ENCODE measurements at places on chromosomes 12 and 14.
A peak's percentile ranks its signal among the peaks of the same experiment; 100 is the strongest.

DNA sequence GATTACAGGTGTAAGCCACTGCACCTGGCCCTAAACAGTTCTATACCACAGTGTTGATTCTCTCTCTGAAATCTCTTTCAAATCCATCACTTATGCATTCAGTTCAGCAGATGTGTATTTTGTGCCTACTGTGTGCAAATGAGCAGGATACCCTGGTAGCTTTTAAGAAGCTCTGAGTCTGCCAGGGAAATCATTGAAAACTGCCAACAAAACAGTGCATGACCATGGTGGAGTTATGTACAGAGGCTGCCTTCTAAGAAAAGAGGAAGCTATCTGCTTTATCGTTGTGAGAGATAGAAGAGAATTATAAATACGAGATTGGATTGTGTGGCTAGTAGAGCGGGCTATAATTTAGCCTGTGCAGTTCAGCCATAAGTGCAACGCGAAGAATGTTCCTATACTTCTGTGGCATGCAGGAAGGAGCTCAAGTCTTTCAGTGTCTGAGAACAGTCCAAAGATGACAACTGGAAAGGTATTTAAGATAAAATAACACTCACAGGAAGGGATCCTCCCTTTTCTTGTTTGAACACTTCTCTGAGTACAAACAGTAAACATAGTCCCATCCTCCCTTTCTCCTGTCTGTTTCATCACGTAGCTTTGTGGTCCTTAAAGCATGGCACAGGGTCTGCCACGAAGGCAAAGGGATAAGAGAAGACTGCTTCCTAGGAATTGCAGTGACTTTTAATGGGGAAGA is 4.3 kb downstream of the DIP2B start:
- no peak for DNase-seq

- no peak for DNase-seq
These were observed 67.0 kb downstream of the FBXW8 start for GRCh38 chr12:116977465-116978380.

DNA sequence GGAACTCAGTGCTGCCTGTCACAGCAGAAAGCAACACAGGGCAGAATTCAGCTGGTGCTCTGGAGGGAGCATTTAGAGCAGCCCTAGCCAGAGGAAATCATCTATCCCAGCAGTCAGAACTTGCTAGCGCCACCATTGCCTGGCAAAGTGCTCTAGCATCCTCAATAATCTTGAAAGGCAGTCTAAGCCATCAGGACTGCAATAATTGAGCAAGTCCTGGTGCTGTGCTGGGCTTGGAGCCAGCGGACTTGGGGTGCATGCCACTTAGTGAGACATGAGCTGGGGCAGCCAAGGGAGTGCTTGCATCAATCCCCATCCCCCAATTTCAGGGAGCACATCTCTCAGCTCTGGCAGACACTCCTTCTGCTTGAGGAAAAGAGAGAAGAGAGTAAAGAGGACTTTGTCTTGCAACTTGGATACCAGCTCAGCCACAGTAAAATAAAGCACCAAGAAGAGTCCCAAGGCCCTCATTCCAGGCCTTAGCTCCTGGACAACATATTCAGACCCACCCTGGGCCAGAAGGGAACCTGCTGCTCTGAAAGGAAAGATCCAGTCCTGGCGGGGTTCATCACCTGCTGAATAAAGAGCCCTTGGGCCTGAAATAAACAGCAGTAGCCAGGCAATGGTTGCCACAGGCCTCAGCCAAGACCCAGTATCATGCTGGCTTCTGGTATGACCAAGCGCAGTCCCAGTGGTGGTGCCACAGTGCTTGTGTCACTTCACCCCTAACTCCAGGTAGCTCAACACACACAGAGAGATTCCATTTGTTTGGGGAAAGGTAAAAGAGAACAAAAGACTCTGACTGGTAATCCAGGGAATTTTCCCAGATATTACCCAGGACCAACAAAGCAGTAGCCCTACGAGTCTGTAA is 44.5 kb upstream of the ZDHHC17 start:
- DNase-seq: no peak

DNA sequence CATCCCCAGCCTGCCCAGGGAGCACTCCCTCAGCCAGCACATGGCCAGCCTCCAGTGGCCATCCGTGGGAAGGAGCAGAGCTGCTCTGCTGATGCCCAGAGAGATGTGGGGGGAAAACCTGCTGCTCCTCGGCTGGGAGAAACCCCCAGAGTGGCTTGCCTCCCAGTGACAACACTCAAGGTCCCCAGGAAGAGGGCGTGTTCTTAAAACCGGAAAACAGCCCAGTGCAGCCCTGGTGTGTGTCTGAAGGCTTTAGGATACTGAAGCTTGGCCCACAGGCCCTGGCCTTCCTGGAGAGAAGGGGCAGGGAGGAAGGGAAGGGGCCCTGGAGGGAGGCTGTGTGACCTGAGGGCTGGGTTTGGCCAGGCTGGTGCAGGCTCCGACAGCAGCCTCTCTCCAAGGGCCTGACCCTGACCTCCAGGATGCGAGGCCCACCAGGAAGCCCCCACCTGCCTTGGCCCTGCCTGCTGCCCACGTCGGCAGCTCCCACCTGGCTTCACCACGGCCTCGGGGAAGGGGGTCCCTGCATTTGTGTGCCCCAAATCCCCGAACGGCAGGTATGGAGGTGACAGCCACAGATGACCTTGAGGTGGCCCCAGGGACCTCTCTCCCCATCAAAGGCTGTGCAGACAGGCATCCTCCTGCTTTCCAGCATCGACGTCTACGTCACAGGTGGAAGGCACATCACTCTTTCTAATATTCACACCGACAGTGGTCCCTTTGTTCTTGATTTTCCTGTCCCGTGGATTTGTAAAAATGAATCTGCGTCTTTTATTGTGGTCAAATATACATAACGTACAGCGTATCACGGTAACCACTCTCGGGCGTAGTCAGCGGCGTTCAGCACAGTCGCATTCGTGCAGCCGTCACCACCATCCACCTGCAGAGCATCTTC is 190.0 kb upstream of the C14orf180 start:
- peak; percentile 56 for DNase-seq

- DNase-seq: no peak
These were observed 57.4 kb downstream of the FAM222A start for GRCh38 chr12:109770861-109771670.

- DNase-seq: no peak
These were observed 1117.5 kb downstream of the AACS start for GRCh38 chr12:126182619-126183236.

- DNase-seq: no peak
These were observed 1.3 kb downstream of the TNFAIP2 start for GRCh38 chr14:103124501-103125001.

GRCh38 chr14:64956697-64957406 is 14.3 kb upstream of the GPX2 start:
- DNase-seq: peak; percentile 29

DNA sequence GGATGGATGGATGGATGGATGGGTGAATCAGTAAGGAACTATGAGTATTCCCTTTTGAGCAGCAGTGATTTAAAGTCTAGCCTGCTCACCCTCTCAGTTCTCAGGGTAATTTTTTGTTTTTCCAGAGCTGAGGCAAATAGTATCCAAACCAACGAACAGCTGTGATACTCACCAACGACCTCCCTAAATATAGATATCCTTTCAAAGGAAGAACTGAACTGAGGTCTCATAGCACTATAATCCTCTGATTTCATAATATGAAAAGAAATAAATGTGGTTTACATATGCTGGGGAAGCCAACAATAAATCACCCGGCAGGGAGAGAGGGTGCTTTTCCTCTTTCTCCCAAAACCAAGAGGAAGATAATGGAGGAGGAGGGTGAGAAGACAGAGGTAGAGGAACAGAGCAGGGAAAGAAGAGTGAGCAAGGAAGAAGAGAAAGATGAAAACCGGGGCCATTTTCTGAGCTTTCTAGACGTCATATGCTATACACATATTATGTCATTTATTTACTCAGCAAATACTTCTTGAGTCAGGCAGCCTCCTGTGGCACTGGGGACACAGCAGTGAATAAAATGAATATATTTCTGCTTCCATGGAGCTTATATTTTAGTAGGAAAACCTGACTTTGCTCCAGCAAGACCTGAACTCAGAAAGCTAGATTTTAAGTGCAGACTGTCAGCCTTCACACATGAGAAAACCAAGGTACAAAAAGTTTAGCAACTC is 710.7 kb upstream of the TBX3 start:
- DNase-seq: no peak

GRCh38 chr12:107241411-107241810 is 148.1 kb upstream of the CRY1 start:
- no peak for DNase-seq

- DNase-seq: no peak
These were observed 10.1 kb downstream of the PTGDR start for GRCh38 chr14:52277552-52277951.

DNA sequence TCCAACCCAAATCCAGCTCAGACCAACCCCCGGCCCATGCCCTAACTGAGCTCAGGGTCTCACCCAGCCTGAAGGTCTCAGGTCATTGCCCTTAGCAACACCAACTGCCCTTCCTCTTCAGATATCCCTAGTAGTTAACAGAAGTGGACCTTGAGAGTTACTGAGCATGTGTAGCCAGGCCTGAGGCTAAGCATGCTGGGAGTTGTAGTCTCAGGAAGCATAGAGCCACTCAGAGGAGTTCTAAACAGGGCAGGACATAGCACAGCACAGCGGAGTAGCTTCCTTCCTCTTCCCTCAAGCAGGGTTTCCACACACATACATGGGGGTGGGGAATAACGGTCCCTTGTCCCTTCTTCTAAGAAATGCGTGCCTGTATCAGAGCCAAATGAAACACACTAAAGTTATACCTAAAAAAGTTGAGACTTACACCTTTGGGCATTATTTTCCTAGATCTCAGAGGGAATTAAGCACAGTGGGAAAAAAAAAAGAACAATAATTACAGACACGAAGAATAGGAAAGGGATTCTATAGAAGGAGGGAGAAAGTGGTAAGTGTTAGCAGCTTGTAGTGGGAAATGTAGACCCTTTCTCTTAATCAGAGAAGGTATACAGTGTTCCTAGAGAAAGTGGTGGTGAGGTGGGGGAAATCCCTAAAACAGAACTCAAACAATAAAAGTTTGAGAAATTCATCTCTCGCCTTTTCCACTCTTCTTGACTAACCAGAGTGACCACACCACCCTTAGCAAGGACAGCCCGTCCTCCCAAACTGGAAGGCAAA is 4.4 kb downstream of the KMT2D start:
- DNase-seq: no peak

GRCh38 chr14:90483571-90483974 is 86.7 kb downstream of the CALM1 start:
- no peak for DNase-seq

DNA sequence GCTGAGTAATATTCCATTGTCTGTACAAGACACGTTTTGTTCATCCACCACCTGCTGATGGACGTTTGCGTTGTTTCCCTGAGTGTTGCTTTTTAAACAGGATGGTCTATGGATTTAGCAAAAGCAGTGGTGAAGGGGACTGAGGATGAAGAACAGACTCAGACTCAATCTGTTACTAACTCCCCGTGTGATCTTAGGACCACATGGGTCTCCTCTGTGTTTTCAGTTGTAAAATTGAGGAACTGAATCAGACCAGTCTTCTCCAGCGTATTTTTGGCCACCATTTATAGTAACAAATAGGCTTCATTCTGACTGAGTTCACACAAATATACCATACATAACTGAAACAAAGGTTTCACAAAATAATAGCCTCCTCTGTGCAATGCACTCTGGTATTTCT is 85.6 kb downstream of the FOXN3 start:
- DNase-seq: no peak

GRCh38 chr14:98724734-98725133 is 547.3 kb downstream of the BCL11B start:
- no peak for DNase-seq

DNA sequence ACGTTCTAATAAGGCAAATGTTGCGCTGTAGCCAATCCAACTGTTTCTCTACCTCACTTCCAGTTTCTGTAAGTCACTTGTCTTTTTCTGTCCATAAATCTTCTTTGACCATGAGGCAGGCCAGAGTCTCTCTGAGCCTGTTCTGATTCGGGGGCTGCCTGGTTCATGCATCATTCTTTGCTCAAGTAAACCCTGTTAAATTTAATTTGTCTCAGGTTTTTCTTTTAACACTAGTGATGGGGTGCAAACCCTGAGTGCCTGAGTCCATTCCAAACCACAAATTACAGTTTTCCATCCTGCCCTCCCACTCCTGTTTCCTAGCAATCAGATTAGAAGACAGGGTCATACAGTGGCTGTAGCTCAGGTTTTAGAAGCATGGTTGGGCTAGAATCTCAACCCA is 41.9 kb downstream of the VWF start:
- no peak for DNase-seq

DNA sequence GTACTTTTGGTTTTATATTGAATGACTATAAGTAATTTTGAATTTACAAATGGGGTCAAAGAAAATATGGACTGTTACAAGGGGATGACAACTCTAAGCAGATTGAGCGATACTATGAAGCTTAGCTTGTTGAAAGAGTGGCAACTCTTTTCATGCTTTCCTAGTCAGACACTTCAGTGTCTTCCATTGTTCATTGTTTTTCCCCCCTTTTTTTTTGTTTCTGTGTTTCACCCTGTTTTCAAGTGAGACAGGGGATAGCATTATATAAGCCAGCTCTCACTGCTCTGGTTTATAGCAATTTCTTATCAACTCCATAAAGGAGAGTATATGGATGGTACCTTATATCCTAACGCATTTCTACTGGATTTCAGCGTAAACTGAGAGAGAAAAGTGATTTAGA is 24.6 kb downstream of the PEBP1 start:
- DNase-seq: no peak

- DNase-seq: no peak
These were observed 4.2 kb upstream of the SP7 start for GRCh38 chr12:53340398-53340797.

DNA sequence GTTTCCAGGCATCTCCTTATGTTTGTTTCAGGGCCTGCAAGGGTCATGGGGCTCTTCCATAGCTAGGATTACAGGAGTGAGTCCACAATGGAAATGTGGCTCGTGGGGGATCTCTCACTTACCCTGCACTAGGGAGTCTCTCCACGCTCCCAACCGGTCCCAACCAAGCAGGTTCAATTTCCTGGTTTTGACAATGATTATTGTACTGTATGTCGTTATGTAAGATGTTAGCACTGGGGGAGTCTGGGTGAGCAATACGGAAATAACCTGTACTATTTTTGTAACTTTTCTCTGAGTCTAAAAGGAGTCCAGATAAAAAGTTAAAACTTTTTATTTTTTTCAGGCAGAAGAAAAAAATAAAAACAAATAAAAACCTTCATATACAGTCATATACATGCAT is 325.7 kb upstream of the RGS6 start:
- no peak for DNase-seq

- no peak for DNase-seq
These were observed at the start of gene CD9 for GRCh38 chr12:6200256-6201212. Gene CD9, plus strand, starts transcription at chr12:6200400. Its CDS starts 100 bp downstream, at chr12:6200500.

- DNase-seq: no peak
These were observed 141.2 kb downstream of the STXBP6 start for GRCh38 chr14:24908592-24909236.

GRCh38 chr14:54856152-54856551 is 46.5 kb downstream of the GCH1 start:
- DNase-seq: no peak
